Fibroblast of skin of scalp (primary cell): ENCODE measurements at places on chromosomes 6 and 20.
A peak's percentile ranks its signal among the peaks of the same experiment; 100 is the strongest.

DNA sequence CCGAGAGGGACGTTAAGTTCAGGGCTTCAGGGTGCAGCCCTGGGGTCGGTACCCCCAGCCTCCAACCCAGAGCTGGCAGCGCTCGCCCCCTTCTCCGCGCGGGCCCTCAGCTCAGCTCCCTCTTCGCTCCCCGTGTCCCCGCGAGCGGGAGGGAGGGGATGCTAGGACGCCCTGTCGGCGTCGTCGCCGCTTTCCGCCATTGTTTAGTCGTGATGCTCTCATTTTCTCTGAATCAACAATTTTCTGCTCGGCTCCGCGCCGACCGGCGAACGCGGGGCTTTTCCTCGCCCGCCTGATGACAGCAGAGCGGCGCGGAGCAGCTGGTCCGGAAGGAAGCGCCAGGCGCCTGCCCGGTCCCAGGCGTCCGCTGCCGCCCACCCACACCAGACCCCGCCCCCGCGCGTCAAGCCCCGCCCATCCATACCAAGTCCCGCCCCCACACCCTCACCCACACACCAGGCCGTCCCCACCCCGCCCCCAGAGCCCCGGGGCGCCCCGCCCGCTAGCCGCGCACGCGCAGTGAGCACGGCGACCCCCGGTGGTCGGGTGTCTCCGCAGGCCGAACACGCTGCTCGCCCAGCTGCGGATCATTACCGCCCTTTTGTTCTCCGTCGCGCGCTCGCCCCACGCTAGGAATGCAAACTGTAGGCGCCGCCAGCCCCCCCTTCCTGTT is 50.1 kb upstream of the SLC32A1 start:
- DNase-seq: peak; percentile 70

DNA sequence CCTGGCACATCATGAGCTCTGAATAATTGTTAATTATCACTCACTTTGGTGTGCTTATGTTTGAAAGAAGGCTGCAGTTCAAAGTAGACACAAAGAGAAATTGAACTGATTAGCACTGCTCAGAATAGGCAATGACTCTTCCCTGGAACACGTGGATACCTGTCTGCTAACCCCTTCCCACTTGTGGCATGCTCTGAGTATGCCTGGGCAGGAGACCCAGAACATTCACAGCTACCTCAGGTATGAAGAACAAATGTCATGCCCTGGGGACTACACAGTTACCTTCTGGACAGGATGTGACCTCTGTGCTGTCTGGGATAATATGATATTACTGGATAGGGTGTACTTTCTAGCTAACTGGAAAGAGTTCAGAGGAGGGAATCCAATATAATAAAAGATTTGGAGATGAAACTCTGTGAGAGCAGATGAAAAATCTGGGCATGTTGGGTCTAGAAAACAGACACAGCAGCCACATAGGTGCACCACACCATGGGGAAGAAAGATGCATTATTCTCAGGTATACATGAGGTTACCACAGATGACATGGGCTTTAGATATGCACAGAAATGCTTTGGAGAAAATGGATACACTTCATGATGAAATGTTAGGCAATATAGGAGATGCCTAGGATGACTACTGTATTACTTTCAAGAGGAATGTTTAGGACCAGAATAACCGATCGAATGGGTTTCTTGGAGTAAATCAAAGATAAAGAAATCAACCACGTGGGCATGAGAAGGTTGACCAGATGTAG is 324.2 kb upstream of the PREP start:
- peak; percentile 35 for DNase-seq

DNA sequence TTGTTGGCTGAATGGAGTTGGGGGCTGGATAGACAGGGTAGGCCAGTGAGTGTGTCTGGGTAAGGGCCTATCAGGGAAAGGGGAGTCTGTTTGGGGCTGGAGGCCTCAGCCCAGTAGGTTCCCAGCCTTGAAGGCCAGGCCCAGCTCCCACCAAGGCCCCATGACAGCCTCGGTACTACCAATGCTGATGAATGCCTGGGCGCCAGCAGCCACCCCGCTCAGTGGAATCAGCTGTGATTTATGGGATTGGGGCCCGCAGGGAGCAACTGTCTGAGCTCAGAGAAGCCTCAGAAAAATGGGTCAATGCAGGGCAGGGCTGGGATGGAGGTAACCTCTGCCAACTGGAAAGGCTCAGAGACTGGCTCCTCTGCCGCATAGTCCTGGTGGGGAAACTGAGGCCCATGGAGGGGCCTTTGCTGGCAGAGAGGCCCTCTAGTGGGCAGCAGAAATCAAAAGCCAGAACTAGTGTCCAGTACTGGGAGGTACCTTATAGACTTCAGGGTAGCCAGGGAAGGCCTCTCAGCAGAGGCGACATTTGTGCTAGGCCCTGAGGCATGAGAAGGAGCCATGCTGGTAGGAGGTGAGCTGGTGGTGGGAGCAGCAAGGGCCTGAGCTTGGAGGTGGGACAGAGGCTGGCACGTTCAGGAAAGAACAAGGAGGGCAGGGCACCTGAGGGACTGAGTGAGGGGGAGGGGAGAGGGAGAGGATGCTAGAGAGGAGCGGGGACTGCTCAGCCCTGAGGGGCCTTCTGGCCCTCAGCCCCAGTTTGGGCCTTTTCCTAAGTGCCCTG is 36.4 kb downstream of the DLGAP4 start:
- DNase-seq: no peak

GRCh38 chr6:62612471-62612870 is 326.4 kb upstream of the KHDRBS2 start:
- no peak for DNase-seq

DNA sequence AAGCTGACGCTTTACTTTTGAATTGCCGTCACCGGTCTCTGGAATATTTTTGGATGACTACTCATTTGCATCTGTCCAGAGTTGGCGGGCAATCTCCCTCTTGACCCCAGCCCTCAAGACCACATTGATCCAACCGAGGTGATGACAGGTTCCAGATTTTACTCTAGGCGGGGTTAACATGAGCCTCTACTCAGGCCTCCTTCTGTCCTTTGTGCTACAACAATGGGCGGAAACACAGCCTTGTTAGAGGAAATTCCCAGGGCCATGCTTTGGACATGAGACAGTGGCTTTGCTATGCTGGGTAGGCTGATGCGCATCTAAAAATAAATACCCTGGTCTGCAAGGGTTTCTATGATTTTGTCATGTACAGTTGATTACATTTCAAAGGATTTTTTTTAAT is 27.0 kb upstream of the ADGRF5 start:
- DNase-seq: no peak

GRCh38 chr20:5864428-5864827 is 85.9 kb downstream of the TRMT6 start:
- DNase-seq: no peak

DNA sequence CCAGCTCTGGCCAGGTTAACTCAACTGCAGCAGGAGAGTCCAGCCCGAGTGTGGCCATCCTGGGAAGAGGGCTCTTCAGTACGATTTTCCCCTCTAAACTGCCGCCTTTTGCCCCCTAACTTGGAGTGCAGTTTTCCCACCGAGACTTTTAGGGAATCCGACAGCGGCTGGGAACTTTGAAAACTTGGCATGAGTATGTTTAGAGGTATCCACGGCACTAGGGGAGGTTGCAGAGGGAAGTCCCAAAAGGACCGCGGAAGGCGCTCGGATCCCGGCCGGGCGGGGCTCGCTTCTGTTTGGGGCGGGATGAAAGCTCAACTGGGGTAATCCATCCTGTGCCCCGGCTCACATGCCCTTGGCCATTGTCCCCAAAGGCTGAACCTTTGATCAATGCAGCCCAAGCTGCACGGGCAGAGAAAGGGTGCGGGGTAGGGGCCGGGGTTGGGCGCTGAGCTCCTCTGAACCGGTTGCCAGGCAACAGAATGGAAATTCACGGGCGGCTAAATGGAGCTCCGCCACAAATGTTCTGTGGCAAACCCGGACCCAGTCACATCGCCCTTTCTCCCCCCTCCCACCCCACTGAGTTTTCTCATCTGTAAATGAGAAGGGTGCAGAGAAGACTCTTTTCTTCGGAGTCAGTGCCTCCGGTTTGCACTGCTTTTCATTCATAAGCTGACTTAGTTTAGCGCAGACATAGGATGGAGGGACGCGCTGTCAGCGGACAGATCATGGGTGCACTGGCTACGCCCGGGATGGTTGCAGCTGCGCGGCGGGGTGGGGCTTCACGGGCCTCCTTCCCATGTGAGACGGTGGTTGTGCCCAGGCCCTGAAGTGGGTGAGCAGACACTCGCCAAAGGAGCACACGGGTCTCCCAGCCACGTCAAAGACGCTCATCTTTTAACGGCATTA is 2.3 kb downstream of the BMP6 start:
- no peak for DNase-seq

- DNase-seq: no peak
These were observed 821.3 kb downstream of the TFAP2A start for GRCh38 chr6:9593554-9593953.

DNA sequence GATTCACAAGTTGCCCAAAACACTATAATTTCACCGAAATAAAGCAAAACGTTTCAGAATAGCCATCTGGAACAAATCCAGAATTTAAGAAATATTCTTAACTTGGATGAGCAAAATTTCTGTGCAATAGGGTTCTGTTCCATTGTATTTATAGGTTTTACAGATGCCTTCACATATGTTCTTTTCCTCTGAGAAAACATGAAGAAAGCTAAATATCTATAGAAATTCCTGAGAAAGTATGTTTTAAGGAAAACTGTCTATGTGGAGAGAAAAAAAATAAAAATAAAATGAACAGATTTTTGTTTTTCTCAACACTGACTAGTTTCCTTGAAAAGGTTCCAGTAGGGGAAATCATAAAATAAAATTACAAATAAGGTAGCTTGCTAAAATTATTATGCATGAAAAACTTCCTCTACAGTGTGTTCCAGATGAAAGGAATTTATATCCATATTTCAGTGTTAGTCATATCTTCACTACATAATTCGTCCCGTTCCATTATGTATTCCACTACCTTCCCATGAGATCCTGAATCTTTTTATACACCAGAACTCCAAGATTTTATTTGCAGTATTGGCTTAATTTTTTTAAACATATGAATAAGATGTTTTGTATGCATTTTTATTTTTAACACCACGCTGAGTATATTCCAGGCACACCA is 42.4 kb upstream of the TMX4 start:
- no peak for DNase-seq

DNA sequence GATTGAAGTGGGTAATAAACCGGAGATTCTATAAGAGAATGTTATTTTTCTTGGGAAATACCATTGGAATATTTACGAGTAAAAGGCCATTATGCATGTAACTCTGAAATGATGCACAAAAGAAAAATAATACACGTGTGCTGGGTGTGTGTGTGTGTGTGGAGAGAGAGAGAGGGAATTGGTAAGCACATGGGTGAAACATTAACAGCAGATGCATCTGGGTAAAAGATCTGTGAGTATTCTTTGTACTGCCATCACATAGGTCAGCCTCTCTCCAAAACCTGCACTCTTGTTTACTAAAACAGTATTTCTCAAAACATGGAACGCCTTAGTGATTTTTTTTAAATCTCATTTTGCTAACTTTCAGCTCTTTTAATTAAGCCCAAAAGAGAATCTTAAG is 28.9 kb downstream of the EYA2 start:
- DNase-seq: no peak

DNA sequence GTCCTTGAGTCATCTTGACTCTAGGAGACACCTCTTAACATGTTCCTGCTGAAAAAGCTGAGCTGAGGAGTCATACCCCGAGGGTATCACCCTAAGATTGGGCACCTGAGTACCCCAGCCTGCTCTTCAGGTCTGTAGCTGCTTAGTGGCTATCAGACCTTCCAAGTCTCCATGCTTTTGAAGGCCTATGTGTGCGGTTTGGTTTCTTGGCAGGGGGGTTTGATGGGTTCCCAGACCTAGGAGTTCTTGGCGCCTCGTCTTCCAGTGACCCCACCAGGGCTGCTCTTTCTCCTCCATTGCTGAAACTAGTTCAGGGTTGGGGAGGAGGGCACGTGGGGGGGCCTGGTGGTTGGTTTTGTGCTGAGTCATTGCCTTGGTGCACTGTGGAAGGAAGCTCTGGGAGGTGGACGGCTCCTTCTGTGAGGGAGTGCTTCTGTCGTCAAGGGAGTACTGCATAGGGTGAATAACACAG is 20.1 kb downstream of the IGF2R start:
- DNase-seq: peak; percentile 49

DNA sequence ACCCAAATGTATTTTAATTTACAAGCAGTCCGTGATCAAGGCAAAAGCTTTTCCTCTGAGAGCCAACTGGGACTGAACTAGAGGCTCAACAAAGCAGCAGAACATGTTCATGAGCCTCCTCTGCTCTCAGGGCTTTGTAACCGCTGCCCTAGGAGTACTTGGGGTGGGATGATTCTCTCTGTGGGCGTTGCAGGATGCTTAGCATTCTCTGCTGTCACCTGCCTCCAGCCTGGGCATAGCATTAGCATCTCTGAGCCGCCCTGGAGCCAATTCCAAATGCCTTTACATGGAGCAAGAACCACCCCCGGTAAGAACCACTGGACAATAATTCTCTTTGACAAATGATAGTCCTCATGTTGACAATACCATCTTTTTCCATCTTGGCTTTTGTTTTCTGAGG is 237.6 kb upstream of the CDH4 start:
- no peak for DNase-seq

- peak; percentile 8 for DNase-seq
These were observed 48.8 kb downstream of the FLRT3 start for GRCh38 chr20:14288341-14289330.

GRCh38 chr20:19789446-19789845 is 31.4 kb downstream of the RIN2 start:
- no peak for DNase-seq

DNA sequence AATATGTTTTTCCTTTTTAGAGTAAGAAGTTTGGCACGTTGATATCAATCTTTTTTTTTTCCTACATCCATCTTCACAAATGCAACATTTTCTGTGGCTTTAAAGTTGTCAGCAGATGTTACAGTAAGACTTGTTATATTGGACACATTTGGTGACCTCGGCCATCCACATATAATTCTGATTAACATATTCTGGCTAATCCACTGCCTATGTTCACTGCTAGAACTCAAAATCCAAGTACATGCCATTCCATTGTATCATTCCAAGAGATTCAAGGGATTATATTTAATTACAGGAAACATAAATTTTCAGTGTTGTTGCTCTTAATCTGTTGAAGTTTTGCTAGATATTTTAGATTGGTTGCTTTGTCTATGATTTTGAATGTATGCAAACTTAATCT is 367.6 kb downstream of the TENT5A start:
- peak; percentile 49 for DNase-seq

GRCh38 chr6:130223508-130223907 is 757 bp upstream of the SAMD3 start:
- DNase-seq: no peak

DNA sequence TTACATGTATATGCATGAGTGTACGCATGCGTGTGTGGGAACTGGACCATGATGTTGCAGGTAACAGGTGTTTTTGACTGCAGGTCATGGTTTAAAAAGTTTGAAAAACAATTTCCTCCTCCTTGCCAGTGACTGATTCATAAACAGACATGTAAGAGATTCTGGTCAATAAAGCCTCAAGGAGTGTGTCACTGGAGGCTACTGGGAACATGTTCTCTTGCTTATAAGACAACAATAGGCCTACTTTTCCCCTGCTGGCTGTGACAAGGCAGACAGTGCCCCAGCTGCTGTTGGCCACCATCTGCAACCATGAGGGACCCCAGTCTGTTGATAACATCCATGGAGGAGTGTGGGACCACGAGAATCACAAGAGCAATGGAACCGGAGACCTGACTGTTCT is 12.7 kb downstream of the LEMD2 start:
- no peak for DNase-seq

- DNase-seq: no peak
These were observed 89.1 kb downstream of the PSMG4 start for GRCh38 chr6:3347826-3348225.

- no peak for DNase-seq
These were observed 200.3 kb downstream of the SYNDIG1 start for GRCh38 chr20:24669701-24670100.

GRCh38 chr6:150038202-150039062 is 13.1 kb upstream of the RAET1L start:
- DNase-seq: no peak
